ENCODE measurements at places on chromosomes 3 and 15. TPM values are rescaled to one million over a fixed set of nuclear protein-coding genes. Genes with fewer than 3 reads are reported as not detected.

Gene PLA2G4D
- total RNA-seq: not detected

DNA sequence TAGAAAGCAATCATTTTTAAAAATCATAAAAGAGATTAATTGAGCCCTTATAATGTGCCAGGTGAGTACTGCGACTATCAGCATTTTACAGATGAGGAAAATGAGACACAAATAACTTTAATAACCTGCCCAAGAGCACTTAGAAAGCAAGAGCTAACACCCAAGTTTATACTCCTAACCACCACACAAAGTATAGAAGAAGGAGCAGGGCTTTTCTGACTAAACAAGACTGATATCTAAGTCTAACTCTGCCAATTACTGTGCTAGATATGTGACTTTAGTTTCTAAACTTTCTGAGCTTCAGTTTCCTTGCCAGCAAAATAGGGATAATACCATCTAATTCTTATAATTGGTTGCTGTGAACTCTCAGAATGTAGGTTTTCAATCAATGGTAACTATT lies 47.7 kb downstream of the TNIK start:
- no peaks in the 10 kb centered on the region for H3K36me3 ChIP-seq
- no peaks in the 10 kb centered on the region for H3K4me1 ChIP-seq
- H3K27me3 ChIP-seq: no peaks in the 10 kb centered on the region

DNA sequence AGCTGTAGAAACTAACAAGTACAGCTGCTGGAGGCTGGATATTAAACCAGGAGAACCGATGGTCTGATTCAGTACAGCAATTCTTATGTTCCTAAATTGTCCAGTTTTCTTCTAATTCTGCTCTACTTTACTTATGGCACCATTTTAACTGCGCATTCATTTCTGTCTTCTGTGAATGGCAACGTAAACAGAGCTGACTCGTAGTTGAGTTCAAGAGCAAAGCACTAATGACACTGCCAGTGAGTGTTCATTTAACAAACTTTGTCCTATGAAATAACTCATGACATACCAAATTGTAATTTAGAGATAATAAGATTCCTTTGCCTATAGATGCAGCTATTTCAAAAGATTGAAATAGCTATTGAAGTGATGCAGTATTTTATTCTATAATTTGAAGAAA lies 48.7 kb downstream of the BCHE start:
- H3K36me3 ChIP-seq: no peaks in the 10 kb centered on the region
- H3K27ac ChIP-seq: no peak overlapping the region
- no peaks in the 10 kb centered on the region for H3K4me1 ChIP-seq
- H3K27me3 ChIP-seq: no peaks in the 10 kb centered on the region

Gene CHRFAM7A
- total RNA-seq: 8.9 TPM

GRCh38 chr3:156747046-156747445 lies 72.7 kb downstream of the TIPARP start:
- H3K4me1 ChIP-seq: peaks cover 2% of the 10 kb centered on the region
- no peaks in the 10 kb centered on the region for H3K36me3 ChIP-seq
- H3K4me3 ChIP-seq: no peak overlapping the region
- H3K27me3 ChIP-seq: no peaks in the 10 kb centered on the region
- no peak overlapping the region for H3K27ac ChIP-seq

GRCh38 chr15:40369474-40369869 lies 11.5 kb downstream of the DISP2 start:
- no peak overlapping the region for H3K4me3 ChIP-seq
- H3K27me3 ChIP-seq: no peaks in the 10 kb centered on the region
- H3K36me3 ChIP-seq: no peaks in the 10 kb centered on the region
- DNase-seq: no peak

- no peak for DNase-seq
- H3K4me3 ChIP-seq: no peak overlapping the region
- H3K36me3 ChIP-seq: no peaks in the 10 kb centered on the region
Measured at GRCh38 chr3:147618691-147619090, 209.5 kb downstream of the ZIC1 start.

- H3K36me3 ChIP-seq: no peaks in the 10 kb centered on the region
- no peaks in the 10 kb centered on the region for H3K27me3 ChIP-seq
- no peak for DNase-seq
- H3K27ac ChIP-seq: peak overlapping the region; percentile 64
Measured at GRCh38 chr15:78943692-78944091, 1.2 kb downstream of the CTSH start.

All from uterus (tissue), 4 donors.